GM12878 (cell line): ENCODE measurements at places on chromosomes 7 and 10. TPM values are rescaled to one million over a fixed set of nuclear protein-coding genes. Genes with fewer than 3 reads are reported as not detected.

CAV2 gene
- 4.4 and 8.9 TPM in 2 replicates for polyA plus RNA-seq

GRCh38 chr10:101771380-101771779 is 4.5 kb downstream of the FGF8 start:
- DNase-seq = no peak

NUP42 gene
- polyA plus RNA-seq = 62.1 and 63.4 TPM in 2 replicates

CRHR2 gene
- polyA plus RNA-seq = not detected in 2 replicates

GRCh38 chr10:74753442-74754211 is 72.8 kb upstream of the KAT6B start:
- DNase-seq = no peak

DNA sequence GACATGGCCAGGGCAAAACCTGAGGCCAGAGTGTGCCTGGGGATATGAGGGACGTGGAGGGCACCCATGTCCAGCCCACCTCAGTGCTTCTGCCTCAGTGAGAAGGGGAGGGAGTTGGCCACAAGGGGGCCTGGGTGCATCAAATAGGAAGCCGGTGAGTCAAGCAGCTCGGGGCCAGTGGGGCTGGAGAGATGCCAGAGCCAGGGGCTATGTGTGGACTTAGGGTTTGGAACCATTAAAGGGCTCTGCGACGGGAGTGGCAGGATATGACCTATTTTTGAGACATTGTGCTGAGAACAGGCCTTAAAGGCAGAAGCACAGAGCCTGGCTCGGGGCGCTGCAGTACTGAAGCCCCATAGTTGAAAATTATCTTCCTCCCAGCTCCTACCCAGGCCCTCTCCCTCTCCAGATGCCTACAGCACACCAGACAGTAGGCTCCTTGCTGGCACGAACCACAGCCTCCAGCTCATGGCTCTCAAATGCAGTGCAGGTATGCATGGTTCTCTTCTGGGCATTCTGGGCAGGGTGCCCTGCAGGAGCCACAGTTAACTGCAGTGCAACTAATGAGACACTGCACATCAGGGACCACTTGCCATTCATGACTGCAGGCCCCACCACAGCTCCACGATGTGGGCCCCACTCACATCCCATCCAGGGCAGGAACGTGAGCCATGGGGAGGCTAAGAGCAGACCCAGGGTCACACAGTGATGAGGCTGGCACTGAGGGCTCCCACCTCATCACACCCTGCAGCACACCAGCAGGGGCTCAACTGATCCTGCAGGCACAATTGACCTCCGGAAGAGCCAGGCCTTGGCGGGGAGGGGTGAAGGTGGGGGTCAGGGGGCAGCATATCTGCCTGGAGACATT is 7.2 kb upstream of the PGAM2 start:
- DNase-seq = no peak

DNA sequence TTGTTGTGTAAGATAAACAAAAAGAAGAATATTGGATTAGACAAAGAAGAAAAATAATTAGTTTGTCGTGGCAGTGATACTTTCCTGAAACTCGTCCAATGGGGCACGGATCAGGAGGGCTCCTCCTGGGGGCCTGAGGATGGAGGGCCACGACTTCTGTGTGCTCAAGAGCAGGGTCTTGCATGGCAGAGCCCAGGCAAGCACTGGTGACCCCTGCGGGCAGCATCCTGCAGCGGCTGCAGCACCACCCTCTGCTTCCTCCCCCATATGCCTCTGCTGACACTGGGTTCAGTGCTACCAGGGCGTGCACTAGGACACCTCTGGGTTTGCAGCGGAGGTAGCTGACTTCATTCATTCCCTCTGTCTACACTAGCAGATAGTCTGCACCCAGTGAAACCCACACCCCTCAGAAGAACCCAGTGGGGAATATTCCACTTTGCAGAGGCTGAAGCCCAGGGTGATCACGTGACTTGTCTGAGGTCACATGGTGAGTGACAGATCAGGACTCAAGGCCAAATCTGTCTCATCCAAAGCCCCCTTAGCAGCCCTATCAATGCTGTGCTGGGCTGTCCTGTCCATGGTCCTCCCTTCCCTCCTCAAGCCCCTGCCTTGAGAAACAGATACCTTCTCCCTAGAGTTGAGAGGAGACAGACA is 375.5 kb downstream of the TCERG1L start:
- DNase-seq = no peak

TMEM229A gene
- not detected in 2 replicates for polyA plus RNA-seq

GRCh38 chr7:54995610-54996363 is 23.0 kb upstream of the EGFR start:
- DNase-seq = peak; percentile 17

EBF3 gene
- not detected in 2 replicates for polyA plus RNA-seq

GNGT1 gene
- not detected in 2 replicates for polyA plus RNA-seq

CLDN4 gene
- polyA plus RNA-seq = not detected in 2 replicates

DNA sequence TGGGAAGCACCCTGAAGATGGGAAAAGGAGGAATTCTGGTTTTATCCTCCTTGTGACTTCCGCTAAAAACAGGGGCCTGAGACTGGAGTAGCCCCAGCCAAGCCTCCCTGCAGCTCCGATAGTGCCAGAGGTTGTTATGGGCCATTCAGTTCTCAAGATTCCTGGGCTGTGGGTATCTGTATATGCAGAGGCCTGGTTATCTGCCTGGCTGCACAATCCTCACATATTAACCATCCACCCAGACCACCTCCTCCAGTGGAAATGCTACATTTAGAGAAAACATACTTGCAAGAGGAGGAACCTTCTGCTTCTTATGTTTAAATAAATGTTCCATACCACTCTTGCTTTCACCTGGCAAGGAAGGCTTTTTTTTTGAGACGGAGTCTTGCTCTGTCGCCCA is 34.6 kb downstream of the ARL3 start:
- no peak for DNase-seq

- no peak for DNase-seq
Measured at GRCh38 chr10:128476368-128476725, 350.1 kb upstream of the MKI67 start.

GRCh38 chr7:39958038-39958437 is 8.0 kb downstream of the CDK13 start:
- DNase-seq = no peak

USP6NL gene
- polyA plus RNA-seq = 14.6 and 14.9 TPM in 2 replicates

CYP2C8 gene
- not detected in 2 replicates for polyA plus RNA-seq

DNA sequence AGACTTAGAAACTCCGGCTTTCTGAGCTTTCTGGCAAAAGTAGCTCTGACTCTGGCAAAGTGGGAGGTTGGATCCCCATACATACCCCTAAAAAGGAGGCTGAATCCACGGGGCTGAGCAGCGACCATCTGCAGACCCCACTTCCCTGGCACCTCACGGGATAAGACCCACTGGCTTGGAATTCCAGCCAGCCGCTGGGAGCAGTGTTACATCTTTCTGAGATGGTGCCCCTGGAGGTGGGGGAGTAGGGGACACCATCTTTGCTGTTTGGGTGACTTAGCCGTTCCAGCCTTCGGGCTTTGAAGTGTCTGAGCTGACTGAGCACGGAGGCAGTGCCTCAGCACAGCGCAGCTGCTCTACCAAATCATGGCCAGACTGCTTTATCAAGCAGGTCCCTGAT is 45.0 kb upstream of the GRM3 start:
- no peak for DNase-seq

DNA sequence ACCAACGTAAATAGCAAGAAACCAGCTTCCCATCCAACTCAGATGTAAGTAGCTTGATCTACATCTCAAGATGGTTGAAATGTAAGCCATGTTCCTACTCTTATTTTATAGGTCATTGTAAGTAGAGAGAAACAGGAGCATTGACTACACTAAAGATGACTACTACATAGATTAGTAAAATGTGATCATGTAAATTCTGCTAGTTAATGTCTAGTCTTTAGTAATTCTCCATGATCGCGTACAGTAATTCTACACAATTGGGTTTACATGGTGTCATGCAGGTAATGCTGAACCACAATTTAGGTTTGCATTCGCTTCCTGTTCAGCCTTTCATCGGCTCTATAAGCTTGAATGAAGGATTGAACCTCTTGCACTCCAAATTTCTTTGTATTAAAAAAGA is 14.9 kb upstream of the SFMBT2 start:
- no peak for DNase-seq

DNA sequence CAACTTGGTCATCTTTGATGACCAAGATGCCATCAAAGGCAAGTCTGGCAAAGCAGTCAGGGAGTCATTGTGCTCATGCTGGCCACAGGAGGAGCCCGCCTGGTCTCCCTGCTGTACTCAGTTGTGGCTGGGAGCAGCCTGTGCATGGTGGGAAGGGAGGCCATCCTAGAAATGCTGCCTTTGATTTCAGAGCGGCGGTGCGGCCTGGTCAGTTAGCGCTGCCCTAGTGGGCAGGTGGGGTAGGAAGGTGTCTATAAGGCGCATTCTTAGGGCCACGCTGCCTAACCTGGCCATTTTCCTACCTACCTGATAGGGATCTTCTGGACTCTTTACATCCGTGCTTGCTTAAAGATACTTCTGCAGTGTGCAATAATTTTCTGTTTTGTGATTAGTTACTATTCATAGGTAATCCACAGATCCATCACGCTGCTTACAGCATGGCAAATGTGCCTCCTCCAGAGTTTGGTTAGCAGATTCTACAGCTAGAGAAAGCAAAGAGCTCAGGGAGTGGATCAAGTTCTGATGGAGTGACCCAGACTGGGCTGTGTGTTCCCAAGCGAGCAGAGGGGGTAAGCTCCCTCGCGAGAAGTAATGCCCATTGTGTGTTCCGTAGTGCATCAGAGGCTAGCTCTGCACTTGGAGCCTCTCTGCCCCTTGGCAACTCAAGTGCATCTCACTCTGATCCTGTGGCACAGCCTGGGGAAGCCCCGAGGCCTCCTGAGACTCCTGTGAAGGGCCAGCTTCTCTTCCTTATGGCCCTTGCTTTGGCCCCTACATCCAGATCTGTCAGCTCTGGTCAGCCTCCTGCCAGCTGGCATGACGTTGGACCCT is 970.1 kb upstream of the ZNF722 start:
- no peak for DNase-seq

- no peak for DNase-seq
Measured at GRCh38 chr10:82089327-82089726, 214.3 kb downstream of the NRG3 start.

DNA sequence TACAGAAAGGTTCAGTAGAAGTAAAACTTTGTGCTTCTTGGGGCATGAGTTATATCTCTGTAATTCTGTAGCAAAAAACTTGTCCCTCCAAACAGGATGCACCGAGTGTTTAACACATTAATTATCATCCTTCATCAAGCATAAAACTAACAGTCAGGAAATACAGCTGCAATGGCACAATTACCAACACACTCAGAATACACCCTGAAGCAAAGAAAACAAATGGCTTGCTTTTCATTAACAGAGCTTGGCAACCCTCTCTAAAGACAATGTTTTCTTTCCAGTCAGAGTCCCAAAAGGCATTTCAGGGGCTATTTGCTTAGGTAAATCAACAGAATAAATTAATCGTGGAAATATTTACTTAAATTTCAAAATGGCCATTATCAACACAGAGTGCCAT is 107.7 kb downstream of the ICA1 start:
- no peak for DNase-seq

OPN4 gene
- not detected in 2 replicates for polyA plus RNA-seq

DNA sequence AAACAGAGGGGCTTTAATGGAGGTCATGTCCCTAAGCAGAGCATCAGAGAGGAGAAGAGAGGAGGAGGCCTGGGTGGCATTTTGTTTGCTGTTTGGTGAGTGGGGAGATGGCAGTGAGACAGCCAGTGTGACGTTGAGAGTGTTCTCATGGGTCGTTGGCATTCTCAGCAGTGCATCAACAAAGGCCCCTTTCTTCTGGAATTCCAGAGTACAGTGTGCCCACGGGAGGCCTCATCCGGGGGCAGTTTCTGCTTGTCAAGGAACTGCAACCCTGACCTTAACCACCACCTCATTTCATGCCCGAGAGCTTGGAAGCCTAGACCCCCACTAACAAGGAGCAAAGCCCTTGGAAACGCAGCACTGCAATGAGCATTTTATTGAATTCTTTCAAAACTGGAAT is 92.9 kb downstream of the CELF2 start:
- DNase-seq = no peak

- no peak for DNase-seq
Measured at GRCh38 chr10:73837072-73837471, 25.7 kb upstream of the NDST2 start.

UBTD1 gene
- 0.48 and 1.3 TPM in 2 replicates for polyA plus RNA-seq

GRCh38 chr10:26331371-26331770 is 106.8 kb upstream of the APBB1IP start:
- no peak for DNase-seq

ADAMTS14 gene
- not detected in 2 replicates for polyA plus RNA-seq

DNA sequence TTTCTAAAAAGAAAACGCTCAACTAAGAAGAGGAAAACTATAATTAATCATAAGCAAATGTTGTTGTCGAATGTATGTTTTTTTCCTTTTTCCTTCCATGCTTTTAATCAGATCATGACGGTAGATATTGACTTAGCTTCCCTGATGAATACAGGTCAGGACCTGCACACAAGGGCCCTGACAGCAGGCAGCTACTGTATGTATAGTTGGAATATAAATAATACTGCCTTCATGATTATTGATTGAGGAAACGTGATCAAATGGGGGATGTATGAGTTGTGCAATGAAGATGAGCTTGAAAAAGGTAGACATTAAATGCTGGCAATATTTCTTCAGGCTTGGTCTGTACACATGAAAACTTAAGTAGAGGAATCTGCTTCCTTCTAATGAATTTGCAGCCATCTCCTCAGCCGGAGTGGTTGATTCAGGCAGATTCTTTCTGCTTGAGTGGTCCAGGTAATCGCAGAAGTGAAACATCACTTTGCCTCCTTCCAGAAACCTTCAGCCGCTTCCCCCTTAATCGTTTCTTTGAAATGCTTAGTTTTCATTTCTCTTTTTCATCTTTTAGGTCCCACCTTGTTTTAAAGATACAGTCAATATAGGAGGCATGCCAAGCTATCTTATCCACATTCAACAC is 656.5 kb downstream of the SDK1 start:
- DNase-seq = peak; percentile 34

GRCh38 chr10:9858816-9859215 is 1158.9 kb upstream of the CELF2 start:
- DNase-seq = no peak

DNA sequence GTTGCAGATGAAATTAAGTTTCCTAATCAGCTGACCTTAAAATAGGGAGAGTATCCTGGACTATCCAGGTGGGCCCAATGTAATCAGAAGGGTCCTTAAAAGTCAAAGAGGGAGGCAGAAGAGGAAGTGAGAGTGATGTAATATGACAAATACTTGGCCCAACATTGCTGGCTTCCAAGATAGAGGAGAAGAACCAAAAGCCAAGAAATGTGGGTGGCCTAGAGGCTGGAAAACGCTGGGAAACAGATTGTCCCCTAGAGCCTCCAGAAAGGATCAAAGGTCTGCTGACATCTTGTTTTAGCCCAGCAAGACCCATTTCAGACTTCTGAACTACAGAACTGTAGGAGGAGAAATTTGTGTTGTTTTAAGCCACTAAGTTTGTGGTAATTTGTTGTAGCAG is 79.7 kb upstream of the NOBOX start:
- no peak for DNase-seq

DNA sequence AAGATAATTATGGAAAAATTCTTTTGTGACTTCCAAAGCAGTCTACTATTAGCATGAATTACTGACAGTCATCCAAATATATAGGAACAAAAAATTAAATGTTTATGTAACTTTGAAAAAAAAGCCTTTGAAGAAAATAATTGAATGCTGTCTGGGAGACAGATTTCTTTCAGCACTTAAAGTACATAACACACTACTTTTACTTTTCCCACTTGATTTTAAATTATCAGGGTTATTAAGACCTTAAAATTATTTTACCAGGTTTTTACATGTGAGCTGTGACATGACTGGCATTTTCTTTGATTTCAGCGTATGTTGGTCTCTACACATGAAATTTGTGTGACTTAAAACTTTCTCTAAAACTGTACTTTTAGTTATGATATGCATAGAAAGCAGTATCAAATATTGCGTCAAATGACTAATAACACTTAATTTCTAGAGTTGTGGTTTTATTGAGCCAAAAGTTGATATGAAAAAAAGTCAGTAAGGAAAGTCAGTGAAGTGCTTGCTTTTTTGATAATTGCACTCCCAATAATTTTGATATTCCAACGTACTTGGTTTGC is 3.1 kb downstream of the PTEN start:
- DNase-seq = no peak
